ENCODE measurements at places on chromosomes 11 and 22. TPM values are rescaled to one million over a fixed set of nuclear protein-coding genes. Genes with fewer than 3 reads are reported as not detected.

DNA sequence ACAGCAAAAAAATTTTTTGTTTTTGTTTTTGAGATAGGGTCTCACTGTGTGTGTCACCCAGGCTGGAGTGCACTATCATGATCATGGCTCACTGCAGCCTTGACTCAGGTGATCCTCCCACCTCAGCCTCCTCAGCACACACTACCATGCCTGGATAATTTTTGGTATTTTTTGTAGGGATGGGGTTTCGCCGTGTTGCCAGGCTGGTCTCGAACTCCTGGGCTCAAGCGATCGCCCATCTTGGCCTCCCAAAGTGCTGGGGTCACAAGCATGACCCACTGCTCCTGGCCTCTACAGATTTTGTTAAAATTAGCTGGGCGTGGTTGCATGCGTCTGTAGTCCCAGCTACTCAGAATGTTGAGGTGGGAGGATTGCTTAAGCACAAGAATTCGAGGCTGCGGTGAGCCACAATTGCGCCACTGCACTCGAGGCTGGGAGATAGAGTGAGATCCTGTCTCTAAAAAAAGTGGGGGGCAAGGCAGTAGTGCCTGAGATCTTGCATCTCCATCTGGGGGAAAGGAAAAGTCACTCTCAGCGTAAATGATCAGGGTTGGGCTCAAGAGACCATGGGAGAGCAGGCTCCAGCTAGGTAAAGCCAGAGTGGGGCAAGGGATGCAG lies 10.6 kb upstream of the DGKZ start:
- DNase-seq, result no peak

GRCh38 chr11:32830413-32830738 lies 649 bp downstream of the PRRG4 start:
- DNase-seq, result no peak

DNA sequence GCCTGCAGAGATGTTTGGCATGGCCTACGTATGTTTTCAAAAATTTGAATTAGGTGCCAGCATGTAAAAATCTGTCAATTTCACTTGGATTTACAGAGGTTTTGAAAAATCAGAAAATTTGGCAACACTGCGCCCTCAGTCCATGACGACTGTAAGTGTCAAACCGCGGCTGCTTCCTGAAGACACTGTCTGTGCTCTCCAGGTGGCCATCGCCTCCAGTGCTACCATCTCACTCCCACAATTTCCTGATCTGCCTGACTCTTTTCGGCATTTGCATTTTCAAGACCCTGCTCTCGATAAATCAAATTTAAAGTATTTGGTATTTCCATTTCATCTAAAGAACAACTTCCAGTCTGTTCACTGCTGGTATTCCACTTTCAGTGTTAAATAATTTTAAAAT lies 34.6 kb downstream of the VSIG10L2 start:
- DNase-seq, result no peak

DNA sequence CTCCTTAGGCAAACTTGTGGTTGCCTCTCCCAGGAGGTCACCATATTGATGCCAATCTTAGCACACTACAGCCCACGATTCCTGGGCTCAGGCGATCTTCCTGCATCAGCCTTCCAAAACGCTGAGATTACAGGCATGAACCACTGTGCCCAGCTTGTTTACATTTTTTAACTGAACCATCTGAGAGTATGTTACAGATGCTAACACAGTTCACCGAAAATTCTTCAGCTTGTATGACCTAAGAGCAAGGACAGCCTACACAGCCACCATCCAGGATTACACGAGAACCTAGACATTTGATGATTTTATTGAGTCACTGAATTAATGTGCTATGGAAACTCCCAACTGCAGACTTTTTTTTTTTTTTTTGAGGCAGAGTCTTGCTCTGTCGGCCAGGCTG lies 5.8 kb upstream of the LGALS1 start:
- no peak for DNase-seq

DNA sequence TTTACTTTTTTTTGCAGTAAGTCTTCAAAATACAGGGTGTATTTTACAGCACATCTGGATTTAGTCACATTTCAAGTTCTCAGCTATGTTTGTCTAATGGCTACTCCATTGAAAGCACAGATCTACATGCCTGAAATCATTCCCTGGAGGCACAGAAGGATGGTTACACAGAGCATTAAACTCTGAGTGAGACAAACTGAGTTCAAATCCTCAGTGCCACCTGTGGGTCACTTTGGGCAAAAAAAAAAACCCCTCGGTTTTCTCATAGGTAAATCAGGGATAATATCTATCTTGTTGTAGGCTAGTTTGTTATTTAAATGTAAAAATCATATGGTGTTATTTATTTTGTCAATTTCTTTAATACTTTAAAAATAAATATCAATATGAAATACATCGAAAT lies 7.7 kb downstream of the ANKRD49 start:
- DNase-seq, result no peak

The HTR3A gene
- not detected for total RNA-seq

All from thoracic aorta (tissue), 2 donors.